CD4-positive, alpha-beta T cell treated with Interleukin-12 subunit alpha and Interleukin-12 subunit beta, for 1 hour (primary cell): ENCODE measurements at places on chromosomes 3 and 15.

DNA sequence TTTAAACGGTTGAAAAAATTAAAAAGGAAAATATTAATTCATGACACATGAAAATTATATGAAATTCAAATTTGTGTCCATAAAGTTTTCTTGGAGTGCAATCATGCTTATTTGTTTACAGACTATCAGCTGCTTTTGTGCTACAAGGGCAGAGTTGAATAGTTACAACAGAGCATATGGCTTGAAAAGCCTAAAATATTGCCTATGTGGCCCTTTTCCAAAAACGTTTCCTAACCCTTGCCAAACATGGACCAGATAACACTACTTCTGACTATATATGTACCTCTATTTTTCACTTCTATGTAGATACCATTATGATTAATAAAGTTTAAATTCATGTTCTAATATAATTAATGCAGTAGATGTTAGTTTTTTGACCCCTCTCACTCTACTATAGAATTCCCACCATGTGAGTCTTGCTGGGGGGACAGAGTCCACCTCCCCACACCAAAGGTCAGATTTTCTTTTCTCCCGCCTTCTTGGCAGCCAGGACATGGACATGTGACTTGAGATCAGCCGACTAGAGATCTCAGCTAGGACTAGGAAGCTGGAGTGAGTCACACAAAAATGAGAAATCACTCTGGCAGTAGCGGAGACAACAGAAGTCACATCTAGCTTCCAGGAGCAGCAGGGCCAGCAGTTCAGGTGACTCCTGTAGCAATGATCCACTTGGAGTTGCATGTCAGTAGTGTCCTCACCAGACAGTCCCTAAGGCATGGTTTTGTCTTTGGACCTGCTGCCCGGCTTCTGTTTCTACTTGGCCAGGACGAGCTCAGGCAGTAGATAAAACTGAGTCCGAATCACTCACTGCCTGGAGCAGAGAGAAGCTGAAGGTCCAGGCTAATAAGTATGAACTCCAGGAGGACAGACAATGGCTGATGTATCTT is 22.4 kb downstream of the CIAO2A start:
- DNase-seq, result no peak

DNA sequence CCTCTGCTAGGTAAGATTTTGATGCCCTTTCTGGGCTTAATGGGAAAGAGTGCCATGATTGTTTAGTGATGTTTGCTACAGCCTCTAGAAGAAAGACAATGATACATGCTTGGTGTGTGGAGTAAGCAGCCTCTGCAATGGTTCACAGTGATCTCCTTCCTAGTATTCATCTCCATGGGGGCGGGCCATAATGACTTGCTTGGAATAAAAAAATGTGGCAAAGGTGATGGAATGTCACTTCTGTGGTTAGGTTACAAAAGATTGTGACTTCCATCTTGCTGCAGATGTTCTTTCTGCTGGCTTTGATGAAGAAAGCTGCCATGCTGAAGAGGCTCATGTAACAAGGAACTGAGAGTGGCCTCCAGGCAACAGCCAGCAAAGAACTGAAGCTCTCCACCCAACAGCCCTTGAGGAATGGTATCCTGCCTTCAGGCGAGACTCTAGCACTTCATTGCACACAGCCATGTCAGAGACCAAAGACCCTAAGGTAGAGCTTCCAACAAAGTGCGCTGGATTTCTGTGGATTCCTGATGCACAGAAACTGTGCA is 139.1 kb upstream of the LRIG1 start:
- no peak for DNase-seq

DNA sequence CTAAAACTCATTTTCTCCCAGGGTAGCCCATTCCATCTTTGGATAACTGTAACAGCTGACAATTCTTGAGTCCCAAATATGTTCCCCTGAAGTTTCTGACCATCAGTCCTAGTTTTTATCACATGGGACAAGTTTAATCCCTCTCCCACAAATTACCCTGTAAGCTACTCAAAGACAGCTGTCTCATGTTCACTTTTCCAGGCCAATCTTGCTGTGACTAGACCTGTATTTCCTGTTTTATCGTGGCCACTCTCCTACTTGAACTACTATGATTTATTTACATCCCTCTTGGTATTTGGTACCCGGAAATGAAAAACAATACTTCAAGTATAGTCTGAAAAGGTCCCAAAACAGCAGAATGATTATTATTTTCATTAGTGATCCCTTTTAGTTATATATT is 95.1 kb upstream of the MEX3B start:
- DNase-seq, result no peak

- no peak for DNase-seq
Measured at GRCh38 chr3:187051066-187051465, 88.2 kb downstream of the RPL39L start.

DNA sequence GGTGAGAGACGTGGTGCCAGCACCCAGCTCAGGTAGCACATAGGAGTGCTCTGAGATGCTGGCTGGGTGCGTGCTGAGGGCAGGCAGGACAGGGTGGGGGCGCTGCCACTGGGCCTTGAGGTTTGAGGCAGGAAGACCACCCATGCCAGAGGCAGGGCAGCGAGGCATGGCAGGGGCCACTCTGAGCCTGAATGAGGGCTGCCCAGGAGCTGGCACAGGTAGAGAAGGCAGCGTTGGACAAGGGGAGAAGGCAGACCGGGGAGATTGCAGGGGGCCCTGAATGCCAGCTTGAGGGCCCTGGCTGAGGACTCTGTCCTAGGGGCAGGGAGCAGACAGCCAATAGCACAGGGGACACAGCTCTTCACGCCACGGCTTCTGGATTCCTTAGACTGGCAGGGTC is 50.2 kb downstream of the ADAMTS7 start:
- DNase-seq, result no peak

DNA sequence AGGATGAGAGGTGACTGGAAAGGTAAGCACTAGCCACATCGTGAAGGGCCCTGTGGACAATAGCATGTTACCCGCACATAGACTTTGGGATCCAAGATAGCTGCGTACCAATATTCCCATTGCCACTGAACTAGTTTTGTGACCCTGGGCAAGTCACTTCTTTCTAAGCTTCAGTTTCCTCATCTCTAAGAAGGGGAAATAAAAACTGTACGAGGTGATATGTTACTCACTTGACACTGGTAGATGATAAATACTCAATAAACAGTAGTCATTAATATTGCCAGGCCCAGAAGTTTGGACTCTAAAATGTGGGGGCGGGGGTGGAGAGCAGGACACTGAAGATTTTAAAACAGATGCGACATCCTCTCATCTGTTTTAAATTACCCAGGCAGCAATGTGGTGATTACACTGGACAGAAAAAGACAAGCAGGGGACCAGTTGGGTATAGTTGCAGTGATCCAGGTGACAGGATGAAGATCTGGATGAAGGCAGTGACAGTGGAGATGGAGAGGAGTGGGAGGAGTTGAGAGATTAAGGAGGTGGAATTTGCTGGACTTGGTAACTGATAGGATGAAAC is 2.5 kb downstream of the ATG7 start:
- no peak for DNase-seq

DNA sequence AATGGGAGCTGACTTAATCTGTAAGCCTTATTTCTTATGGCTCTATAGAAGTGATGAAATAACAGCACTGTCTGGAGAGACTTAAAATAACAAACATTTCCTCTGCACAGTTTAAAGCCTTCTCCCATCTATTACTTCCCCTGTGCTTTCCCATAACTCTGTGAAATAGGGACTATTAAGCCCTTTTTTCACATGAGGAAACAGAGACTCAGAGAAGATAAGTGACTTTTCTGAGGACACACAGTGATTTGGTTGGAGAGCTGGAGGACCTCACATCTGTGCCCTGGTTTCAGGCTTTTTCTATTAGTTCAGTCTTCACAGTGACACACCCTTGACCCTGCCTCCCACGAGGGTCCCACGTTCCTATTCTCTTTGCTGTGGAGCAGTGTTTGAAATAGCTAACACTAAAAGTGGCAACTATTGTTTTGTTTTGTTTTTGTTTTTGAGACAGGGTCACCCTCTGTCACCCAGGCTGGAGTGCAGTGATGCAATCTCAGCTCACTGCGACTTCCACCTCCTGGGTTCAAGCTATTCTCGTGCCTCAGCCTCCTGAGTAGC is 82.9 kb downstream of the ST6GAL1 start:
- no peak for DNase-seq

DNA sequence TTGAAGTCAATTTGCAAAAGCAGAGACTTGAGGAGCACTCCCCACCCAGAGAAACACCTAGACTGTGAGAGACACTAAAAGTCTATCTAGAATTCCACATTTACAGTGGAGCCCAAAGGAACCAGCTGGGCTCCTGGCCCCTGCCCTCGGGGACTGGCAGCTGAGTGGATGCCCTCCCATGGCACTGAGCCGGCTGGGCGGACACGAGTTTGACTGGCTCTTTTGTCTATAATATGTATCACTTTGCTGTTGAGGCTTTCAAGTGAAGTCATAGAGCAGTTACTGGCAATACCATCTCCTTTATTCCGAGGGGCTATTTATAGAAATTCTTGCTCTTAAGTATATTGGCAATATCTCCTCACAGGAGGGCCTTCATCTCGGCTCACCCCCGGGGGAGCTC is 65.8 kb upstream of the TNFAIP8L3 start:
- no peak for DNase-seq

DNA sequence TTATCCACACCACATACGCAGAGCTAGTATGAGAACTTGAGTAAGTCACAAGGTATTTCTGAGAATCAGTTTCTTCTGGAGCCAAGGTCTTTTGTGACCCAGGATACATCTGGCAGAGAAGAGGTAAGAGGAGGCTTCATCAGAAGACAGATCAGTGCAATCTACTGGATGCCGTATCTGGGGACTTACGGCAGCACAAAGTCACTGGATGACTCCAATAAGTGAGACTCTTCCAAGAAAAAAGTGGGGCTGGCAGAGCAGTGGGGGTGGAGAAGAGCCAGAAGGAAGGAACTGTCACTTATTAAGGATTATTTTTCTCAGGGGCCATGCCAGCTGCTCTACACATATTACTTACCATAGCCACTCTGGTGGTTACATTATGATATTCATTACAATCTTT is 31.6 kb upstream of the UBXN7 start:
- DNase-seq, result no peak

DNA sequence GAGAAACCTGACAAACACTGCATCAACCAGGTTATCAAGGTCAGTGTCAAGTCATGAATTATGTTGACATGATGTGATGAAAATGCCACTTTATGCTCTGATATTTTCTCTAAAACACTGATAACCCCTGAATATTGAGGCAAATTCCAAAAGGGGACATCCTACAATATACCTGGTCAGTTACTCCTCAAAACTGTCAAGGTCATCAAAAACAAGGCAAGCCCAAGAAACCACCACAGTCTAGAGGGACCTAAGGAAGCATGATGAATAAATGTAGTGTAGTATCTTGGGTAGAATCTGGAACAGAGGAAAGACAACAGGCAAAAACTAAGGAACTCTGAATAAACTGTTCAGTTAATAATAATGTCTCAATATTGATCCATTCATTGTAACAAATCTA is 275.3 kb upstream of the THRB start:
- no peak for DNase-seq

DNA sequence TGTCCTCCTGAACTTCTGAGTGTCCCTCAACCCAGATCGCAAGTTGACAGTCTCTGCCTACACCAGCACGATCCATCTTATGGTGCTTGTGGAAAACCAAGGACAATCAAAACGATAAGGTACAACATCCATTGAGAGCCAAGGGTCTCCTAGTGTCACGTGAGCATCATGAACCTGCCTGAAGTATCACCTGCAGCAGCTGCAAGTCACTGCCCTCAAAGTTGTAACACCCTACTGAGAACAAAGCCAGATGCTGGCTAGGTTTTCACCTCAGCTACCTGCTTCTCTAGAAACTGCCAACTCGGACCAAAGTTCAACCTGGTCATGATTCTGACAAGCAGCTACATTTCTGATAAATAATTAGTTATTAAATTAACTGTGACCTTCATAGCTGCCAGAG is 17.5 kb downstream of the C2CD4B start:
- no peak for DNase-seq

- DNase-seq, result peak; percentile 60
Measured at GRCh38 chr15:68383161-68384074, 48.5 kb downstream of the ITGA11 start.

- DNase-seq, result no peak
Measured at GRCh38 chr3:89032346-89033013, 74.9 kb upstream of the EPHA3 start.

GRCh38 chr15:58165661-58166060 is 27.5 kb downstream of the AQP9 start:
- no peak for DNase-seq

- no peak for DNase-seq
Measured at GRCh38 chr15:89384176-89384604, 49.6 kb upstream of the POLG start.

DNA sequence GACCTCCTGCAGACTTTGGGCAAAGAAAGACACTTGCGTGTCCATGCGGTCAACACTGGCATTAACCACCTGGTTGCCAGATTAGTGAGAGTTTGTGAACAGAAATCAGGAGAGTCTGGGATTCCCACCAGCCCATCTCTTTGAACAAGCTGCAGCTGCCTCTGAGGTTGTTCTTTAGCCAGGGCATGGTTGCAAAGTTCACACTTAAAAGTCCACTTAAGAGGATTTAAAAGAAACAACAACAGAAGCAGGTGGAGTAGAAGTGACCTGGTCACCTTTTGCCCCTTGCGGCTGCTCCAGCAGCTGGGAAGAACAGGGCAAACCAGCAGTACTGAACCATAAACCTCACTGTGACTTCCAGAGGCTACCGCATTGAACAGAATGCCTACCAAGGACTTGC is 97.3 kb downstream of the FOXB1 start:
- no peak for DNase-seq

DNA sequence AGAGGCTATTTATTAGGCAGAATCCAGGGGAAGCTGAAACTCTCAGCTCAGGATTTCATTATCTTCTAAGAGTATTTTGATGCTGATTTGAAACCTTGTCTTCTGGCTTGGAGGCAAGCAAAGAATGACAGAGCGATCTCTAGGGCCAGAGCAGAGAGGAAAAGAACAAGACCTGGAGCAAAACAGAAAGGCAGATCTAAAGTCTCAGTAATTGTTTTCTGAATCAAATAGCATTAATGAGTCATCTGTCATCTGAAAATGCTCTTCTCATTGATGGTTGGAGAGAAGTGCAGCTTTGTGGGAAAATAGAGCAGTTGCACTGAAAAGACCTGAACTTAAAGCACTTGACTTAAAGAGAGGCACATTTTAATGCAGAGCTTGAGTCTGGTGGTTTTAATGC is 385.9 kb downstream of the RAP2B start:
- DNase-seq, result no peak

- no peak for DNase-seq
Measured at GRCh38 chr15:100998630-100999029, 79.5 kb downstream of the LRRK1 start.

DNA sequence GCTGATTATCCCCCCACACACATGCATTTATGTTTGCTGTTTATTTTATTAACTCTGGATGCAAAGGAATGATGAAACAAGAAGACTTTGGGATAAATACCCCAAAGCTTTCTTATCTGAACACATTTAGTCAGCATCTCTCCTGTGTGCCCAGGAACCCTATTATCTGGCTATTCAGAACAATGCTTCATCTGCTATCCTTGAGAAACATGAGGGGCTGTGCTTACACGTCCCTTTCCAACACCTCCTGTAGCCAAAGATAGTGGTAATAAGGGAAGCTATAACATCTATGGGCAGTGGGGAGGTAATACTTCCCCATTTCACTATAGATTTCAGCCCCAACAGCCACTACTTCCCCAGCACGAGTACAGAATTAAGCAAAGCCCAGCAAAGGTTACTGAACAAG is 94.7 kb downstream of the SSR3 start:
- no peak for DNase-seq

- no peak for DNase-seq
Measured at GRCh38 chr15:81560405-81560804, 186.4 kb upstream of the TMC3 start.

- no peak for DNase-seq
Measured at GRCh38 chr15:92473756-92474155, 80.1 kb downstream of the ST8SIA2 start.
